ENCODE measurements at places on chromosomes 12 and 14.

- no peak for DNase-seq
Observed at GRCh38 chr12:130665753-130666152, 50.3 kb downstream of the RIMBP2 start.

DNA sequence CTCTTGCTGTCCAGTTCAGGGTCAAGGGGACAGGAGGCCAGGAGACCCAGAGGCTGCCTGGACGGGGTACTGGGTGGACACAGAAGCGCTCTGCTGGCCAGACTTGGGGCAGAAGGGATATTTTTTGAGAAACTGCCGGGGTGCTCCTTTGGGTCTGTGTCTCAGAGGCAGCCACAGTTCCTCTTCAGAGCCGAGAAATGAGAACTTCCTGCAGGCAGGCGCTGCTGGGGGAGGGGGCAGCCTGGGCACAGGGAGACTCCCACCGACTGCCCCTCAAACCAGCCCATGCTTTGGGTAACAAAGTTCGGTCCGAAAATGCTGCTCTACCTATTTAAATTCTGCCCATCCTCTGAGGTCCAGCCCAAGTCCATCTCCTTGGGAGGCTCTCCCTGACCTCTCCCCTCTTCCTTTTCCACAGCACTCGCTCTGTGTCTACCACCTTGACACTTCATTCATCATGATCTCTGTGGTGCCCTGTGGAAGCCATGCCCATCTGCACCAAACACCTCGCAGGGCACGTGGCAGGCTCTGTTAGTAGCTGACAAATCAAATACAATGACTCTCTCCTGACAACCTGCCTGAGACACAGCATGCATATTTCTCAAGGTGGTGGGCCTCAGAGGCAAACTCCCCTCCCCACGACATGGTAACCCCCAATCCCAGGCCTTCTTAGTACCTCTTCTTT lies 16.4 kb downstream of the HDAC7 start:
- DNase-seq: no peak

GRCh38 chr12:129215556-129215955 lies 362.3 kb downstream of the GLT1D1 start:
- no peak for DNase-seq

- peak; percentile 5 for DNase-seq
Observed at GRCh38 chr14:72049462-72049861, 117.2 kb downstream of the RGS6 start.
